Vagina (tissue), 2 donors: ENCODE measurements at places on chromosomes 16 and 17. TPM values are rescaled to one million over a fixed set of nuclear protein-coding genes. Genes with fewer than 3 reads are reported as not detected.

Gene ZPBP2
- total RNA-seq = not detected

Gene ARHGDIA
- 120 TPM for total RNA-seq

GRCh38 chr17:43521389-43521788, 24.8 kb downstream of the ETV4 start:
- DNase-seq = no peak
- no peaks in the 10 kb centered on the region for H3K4me1 ChIP-seq
- no peaks in the 10 kb centered on the region for H3K27me3 ChIP-seq

Gene AFMID
- total RNA-seq = 47.6 TPM

Gene TANGO6
- 21.9 TPM for total RNA-seq

GRCh38 chr16:84940670-84941551, 70.4 kb downstream of the ZDHHC7 start:
- peak overlapping the region; percentile 88 for H3K27ac ChIP-seq
- no peaks in the 10 kb centered on the region for H3K36me3 ChIP-seq
- no peaks in the 10 kb centered on the region for H3K27me3 ChIP-seq
- H3K4me1 ChIP-seq = peaks cover 20% of the 10 kb centered on the region

Gene USP43
- total RNA-seq = 5.6 TPM

DNA sequence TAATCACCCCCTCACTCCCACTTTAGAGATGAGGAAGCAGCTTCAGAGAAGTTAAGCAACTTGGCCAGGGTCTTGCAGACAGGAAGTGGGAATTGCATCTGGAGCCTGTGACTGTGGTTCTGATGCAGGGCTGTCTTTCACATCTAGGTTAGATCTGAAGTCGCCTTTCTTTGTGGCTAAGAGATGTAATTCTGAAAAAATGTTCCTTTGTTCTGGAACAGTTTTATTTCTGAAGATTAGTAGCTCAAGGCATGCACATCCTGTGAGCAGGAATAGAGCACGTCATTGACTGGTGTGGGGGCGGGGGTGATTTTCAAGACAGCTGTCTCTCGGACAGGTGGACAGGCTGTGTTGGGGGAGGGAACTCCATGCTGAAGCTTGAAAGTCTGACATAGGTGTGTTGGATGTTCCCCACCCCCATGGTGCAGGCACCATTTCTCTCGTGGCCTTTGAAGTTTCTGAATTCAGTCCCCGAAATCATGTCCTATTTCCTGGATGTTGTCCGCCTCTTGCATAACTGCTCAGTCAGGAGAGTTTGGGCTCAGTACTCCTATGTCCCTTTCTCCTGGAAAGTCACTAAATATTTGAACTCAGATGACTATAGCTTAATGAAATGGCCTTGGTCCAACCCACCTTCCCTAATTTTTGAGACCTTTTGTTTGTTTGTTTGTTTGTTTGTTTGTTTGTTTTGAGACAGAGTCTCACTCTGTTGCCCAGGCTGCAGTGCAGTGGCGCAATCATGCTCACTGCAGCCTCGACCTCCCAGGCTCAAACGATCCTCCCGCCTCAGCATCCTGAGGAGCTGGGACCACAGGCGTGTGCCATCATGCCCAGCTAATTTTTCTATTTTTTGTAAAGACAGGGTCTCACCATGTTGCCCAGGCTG, 21.0 kb upstream of the HERPUD1 start:
- H3K27me3 ChIP-seq = no peaks in the 10 kb centered on the region
- H3K4me1 ChIP-seq = peaks cover 22% of the 10 kb centered on the region
- no peak for DNase-seq
- H3K36me3 ChIP-seq = no peaks in the 10 kb centered on the region
- no peak overlapping the region for H3K4me3 ChIP-seq
- H3K27ac ChIP-seq = no peak overlapping the region

- H3K27ac ChIP-seq = peak overlapping the region; percentile 27
- no peak overlapping the region for H3K4me3 ChIP-seq
- H3K27me3 ChIP-seq = no peaks in the 10 kb centered on the region
- H3K4me1 ChIP-seq = peaks cover 11% of the 10 kb centered on the region
Observed at GRCh38 chr17:59399914-59400313, 68.5 kb downstream of the YPEL2 start.

Gene HBA1
- total RNA-seq = 523 TPM

DNA sequence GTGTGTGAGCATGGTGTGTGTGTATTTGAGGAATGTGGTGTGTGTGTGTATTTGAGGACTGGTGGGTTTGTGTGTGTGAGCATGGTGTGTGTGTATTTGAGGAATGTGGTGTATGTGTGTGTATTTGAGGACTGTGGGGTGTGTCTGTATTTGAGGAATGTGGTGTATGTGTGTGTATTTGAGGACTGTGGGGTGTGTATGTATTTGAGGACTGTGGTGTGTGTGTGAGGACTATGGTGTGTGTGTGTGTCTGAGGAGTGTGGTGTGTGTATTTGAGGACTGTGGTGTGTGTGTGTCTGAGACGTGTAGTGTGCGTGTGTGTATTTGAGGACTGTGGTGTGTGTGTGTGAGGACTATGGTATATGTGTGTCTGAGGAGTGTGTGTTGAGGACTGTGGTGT, 18.0 kb upstream of the CACNG1 start:
- no peaks in the 10 kb centered on the region for H3K36me3 ChIP-seq
- H3K27me3 ChIP-seq = no peaks in the 10 kb centered on the region
- no peak overlapping the region for H3K4me3 ChIP-seq

DNA sequence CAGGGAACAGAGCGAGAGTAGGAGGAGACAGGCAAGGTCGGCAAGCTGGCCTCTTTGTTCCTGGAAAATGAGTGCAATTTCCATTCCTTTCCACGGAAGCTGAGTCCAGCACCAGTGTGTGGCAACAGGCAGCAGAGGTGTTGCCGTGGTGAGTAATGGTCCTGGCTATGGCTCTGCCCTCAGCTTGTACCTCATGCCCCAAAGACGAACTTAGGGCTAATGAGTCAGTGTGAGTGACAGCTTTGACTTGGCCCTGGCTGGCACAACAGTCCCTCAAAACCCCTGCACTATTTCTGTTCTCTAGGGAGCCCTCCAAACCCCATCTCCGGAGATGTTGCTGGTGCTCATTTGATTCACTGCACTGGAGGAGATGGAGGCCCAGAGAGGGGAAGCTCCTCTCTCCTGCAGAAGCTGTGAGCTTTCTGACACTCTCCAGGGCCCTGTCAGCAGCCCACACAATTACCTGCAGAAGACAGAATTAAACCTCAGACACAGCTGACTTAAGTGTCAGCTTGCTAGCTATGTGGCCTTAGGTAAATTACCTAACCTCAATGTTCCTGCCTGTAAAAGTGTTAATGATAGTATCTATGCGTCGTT, 129.9 kb downstream of the TMEM132E start:
- no peak overlapping the region for H3K27ac ChIP-seq
- H3K36me3 ChIP-seq = no peaks in the 10 kb centered on the region
- DNase-seq = no peak
- no peak overlapping the region for H3K4me3 ChIP-seq
- H3K27me3 ChIP-seq = no peaks in the 10 kb centered on the region
- H3K4me1 ChIP-seq = no peaks in the 10 kb centered on the region

- H3K36me3 ChIP-seq = no peaks in the 10 kb centered on the region
- H3K27ac ChIP-seq = no peak overlapping the region
- no peak overlapping the region for H3K4me3 ChIP-seq
Observed at GRCh38 chr17:67238991-67239390, 6.0 kb downstream of the HELZ start.

GRCh38 chr17:35127751-35128514, 6.5 kb downstream of the FNDC8 start:
- H3K4me3 ChIP-seq = no peak overlapping the region
- peak overlapping the region; percentile 36 for H3K27ac ChIP-seq
- no peaks in the 10 kb centered on the region for H3K27me3 ChIP-seq
- peaks cover 7% of the 10 kb centered on the region for H3K4me1 ChIP-seq
- DNase-seq = no peak
- H3K36me3 ChIP-seq = peaks cover 19% of the 10 kb centered on the region

DNA sequence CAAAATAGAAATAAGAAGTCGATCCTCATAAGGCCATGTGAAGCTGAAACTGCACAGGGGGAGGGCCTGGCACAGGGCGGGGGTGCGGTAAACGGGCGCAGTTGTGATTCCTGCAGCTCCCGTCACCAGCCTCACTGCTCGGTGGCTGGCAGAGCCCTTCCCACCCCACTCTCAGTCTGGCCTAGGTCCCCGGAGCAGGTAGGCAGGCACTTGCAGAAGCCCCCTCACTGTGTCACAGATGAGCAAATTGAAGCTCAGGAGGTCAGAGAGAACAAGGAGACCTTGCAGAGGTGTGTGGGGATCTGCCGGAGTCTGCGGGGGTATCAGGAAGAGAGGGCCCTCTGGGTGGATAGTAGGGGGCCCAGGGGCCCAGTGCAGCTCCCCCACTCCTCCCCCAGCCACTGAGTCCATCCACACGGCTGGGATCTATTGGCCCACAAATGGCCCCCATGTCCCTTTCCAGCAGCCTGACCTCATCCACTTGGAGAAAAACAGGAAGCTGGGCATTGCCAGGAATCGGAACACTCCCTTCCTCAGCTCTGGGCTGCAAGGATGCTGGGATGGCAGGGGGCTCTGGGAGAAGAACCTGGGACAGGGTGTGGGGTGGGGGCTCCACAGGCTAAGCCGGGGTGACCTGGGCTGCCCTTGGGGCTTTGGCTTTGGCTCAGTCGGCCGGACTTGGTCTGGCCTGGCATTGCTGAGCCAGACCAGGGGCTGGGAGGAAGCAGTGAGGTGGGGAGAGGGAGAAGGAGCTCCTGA, 21.4 kb upstream of the MAP3K14 start:
- peak; percentile 83 for DNase-seq
- no peaks in the 10 kb centered on the region for H3K27me3 ChIP-seq
- peaks cover 41% of the 10 kb centered on the region for H3K4me1 ChIP-seq
- H3K36me3 ChIP-seq = no peaks in the 10 kb centered on the region
- peak overlapping the region; percentile 64 for H3K27ac ChIP-seq

DNA sequence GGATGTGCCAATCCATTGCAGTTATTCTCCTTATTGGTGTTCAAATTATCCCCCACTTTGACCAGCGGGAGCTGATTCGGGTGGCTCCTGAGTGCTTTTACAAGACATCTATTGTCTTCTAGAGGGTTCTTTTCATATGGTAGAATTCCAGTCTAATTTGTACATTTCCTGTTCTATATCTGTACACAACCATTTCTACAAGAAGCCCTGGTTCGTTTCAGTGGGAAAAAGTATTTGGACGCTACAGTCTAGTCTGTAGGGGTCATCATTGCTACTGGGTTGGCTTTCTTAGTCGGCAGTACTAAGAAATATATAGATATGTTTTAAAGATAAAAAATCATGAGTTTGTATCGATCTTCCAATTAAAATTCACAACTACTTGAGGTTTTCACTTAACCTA, 262.6 kb downstream of the MAP2K6 start:
- no peaks in the 10 kb centered on the region for H3K27me3 ChIP-seq
- no peak for DNase-seq
- H3K4me3 ChIP-seq = no peak overlapping the region
- no peaks in the 10 kb centered on the region for H3K4me1 ChIP-seq

Gene GLIS2
- total RNA-seq = 6.9 TPM

GRCh38 chr17:43334738-43335402, 63.9 kb upstream of the ARL4D start:
- peaks cover 8% of the 10 kb centered on the region for H3K4me1 ChIP-seq
- no peaks in the 10 kb centered on the region for H3K36me3 ChIP-seq
- no peak overlapping the region for H3K27ac ChIP-seq
- no peak overlapping the region for H3K4me3 ChIP-seq
- DNase-seq = no peak

- H3K27ac ChIP-seq = peak overlapping the region; percentile 79
- no peaks in the 10 kb centered on the region for H3K36me3 ChIP-seq
- DNase-seq = no peak
- no peaks in the 10 kb centered on the region for H3K27me3 ChIP-seq
- H3K4me3 ChIP-seq = peak overlapping the region; percentile 73
Observed at GRCh38 chr16:30407804-30408534, 563 bp downstream of the ZNF771 start.

DNA sequence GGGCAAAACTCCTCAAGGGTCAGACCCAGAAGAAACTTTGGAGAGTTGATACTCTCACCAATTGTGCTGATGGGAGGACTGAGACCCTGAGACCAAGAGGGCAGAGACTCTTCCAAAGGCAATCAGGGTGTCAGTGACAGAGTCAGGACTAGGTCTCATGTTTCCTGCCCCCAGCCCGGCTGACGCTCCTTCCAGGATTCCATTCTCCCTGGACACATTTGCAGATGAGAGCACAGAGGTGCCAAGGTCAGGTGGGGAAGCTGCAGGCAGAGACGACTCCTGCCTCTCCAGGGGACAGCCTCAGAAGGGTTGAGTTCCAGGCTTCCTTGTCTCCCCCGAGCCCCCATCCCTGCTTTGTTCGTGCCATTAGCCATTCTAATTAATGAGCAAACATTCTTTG, 174.1 kb downstream of the WSCD1 start:
- H3K4me3 ChIP-seq = no peak overlapping the region
- no peaks in the 10 kb centered on the region for H3K4me1 ChIP-seq
- no peaks in the 10 kb centered on the region for H3K36me3 ChIP-seq
- no peaks in the 10 kb centered on the region for H3K27me3 ChIP-seq
- DNase-seq = no peak

GRCh38 chr16:83906683-83907082, 7.8 kb downstream of the MLYCD start:
- no peak for DNase-seq
- H3K27ac ChIP-seq = no peak overlapping the region
- H3K4me1 ChIP-seq = peaks cover 2% of the 10 kb centered on the region
- no peaks in the 10 kb centered on the region for H3K27me3 ChIP-seq

DNA sequence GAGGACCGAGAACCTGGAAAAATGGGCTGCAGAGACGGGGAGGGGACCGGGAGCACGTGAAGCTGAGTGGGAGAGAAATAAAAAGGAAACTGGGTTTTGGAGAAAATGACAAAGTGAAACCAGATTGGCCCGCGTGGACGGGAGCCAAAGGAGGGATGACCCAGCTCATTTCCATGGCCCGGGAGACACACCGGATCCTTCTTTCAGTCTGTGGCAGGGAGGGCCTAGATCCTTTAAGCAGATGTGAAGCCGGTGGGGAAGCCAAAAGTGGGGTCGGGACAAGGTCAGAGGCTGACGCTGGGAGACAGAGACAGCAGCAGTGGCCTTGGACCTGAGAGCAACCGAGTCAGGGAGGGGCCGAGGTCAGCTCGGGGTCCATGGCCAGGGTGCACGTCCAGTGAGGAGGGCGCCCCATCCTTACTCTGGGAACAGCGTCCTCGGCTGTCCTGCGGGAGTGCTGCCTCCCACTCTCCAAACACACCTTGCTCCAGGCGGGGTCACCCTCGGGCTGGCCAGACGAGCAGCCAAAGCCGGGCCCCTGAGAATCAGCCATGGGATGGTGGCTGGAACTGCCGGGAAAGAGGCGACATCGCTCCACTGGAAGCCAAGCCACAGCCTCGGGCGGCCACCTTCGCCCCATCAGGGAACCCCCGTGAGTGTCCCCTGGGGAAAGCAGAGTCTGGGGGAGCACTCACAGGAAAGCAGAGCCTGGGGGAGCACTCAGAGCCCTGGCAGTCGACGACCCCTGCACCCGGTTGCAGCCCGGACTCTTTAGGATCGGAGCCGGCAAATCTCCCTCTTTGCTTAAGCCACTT, 17.3 kb downstream of the CA5A start:
- peak overlapping the region; percentile 10 for H3K4me3 ChIP-seq
- no peak for DNase-seq
- no peaks in the 10 kb centered on the region for H3K36me3 ChIP-seq
- peak overlapping the region; percentile 39 for H3K27ac ChIP-seq
- H3K27me3 ChIP-seq = no peaks in the 10 kb centered on the region

GRCh38 chr17:82051776-82052637, at the start of the genes GPS1 and RFNG:
Gene GPS1, plus strand, starts transcription at chr17:82051898. Its CDS starts 34 bp downstream, at chr17:82051932.
Gene RFNG, minus strand, starts transcription at chr17:82051811. Its CDS starts 45 bp downstream, at chr17:82051766.
- DNase-seq = no peak
- peak within 1 kb of the TSS; percentile 97 for H3K4me3 ChIP-seq
